ENCODE measurements at places on chromosomes 6 and 20. TPM values are rescaled to one million over a fixed set of nuclear protein-coding genes. Genes with fewer than 3 reads are reported as not detected.

- DNase-seq, result no peak
These were observed 137.0 kb downstream of the IMPG1 start for GRCh38 chr6:75935473-75935793.

The FERMT1 gene
- polyA plus RNA-seq, result 5.6 TPM

The FOXQ1 gene
- polyA plus RNA-seq, result 11.8 TPM

The MED23 gene
- 54.6 TPM for polyA plus RNA-seq

- DNase-seq, result no peak
These were observed 3.2 kb upstream of the RWDD1 start for GRCh38 chr6:116568111-116568510.

GRCh38 chr6:10421158-10421920, 6.5 kb upstream of the TFAP2A start:
- no peak for DNase-seq

The GGTLC1 gene
- polyA plus RNA-seq, result 0.14 TPM

GRCh38 chr6:132902901-132903300, 88.5 kb downstream of the RPS12 start:
- no peak for DNase-seq

- no peak for DNase-seq
These were observed 129.7 kb upstream of the FAM83B start for GRCh38 chr6:54716877-54717276.

- no peak for DNase-seq
These were observed 44.3 kb downstream of the HDGFL1 start for GRCh38 chr6:22613695-22614094.

The CAGE1 gene
- not detected for polyA plus RNA-seq

DNA sequence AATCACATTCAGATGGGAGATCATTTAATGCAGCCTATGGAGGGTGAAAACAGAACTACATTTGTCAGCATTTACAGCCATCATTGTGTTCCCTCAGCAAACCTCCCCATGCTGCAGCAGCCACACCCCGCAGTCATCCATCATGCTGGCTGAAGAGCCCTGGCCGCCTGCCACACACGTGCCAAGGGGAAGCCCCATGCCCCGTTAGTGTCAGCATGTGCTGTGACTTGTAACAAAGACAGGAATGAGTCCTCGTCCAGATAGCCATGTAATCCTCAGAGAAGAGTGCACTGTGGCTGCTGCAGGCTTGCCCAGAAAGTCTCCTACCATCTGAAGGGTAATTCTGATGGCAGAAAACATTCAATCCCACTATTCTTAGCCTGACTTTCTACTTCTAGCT, 1097.8 kb downstream of the KIF16B start:
- no peak for DNase-seq

The ZNF165 gene
- 3.9 TPM for polyA plus RNA-seq

- DNase-seq, result no peak
These were observed 45.5 kb downstream of the EIF2S2 start for GRCh38 chr20:34066476-34067090.

The SIRPB1 gene
- polyA plus RNA-seq, result 1.1 TPM

DNA sequence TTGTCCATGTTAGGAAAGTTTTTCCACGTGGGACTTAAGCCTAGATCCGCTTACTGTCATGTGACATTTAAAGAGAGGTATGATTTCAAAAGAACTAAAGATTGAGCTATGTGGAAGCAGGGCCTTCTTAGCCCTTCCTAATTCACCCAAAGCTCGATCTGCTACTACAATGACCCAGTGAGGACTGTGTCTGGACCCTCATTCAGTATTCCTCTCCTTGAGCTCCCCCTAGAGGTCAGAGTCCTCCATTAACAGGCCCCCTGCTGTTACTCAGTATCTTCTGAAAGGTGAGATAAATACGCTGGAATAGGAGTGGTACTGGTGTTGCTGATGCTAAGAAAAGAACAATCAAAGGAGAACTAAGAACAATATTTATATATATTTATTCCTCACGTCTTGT, 414.0 kb downstream of the GJA1 start:
- peak; percentile 42 for DNase-seq

DNA sequence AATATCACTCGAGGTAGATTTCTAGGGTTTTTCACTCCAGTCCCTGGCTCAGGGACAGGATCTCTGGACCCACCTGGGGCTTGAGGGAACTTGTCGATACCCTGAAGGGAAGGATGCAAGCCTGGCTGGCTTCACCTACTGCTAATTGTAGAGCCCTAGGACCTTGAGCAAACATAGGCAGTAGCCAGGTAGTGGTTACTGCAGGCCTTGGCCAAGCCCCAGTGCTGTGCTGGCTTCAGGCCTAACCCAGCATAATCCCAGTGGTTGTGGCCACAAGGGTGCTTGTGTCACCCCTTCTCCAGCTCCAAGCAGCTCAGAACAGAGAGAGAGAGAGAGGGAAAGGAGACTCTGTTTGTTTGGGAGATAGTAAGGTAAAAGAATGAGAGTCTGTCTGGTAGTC, 5.8 kb upstream of the MCM9 start:
- DNase-seq, result no peak

- no peak for DNase-seq
These were observed 6.1 kb downstream of the C20orf173 start for GRCh38 chr20:35523298-35523888.

DNA sequence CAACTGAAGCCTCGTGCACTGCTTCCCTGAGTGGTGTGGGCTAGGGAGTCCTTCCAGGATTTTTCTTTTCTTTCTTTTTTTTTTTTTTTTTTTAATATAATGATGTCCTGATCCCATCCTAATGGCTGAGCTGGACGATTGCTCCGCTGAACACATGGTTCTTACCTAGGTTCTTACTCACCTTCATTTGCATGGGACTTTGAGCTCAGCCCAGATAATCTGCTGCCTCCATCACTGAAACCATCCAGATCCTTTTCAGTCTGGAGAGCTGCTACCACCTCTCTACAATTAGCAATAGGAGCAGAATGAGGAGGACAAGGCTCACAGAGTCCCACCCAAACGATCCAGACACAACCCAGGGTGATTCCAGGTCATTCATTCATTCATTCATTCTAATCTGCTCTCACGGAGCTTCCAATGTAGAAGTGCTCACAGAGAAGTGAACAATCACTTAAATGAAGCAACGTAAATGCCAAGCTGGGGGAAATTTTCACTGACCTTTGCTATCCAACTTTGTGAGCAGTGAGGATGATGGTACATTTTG, 246.3 kb upstream of the RREB1 start:
- no peak for DNase-seq

- no peak for DNase-seq
These were observed 8.0 kb upstream of the BCAS1 start for GRCh38 chr20:54078296-54078984.

The APOM gene
- polyA plus RNA-seq, result 110 TPM

The OPN5 gene
- 0.56 TPM for polyA plus RNA-seq

Data from renal cortex interstitium (tissue), 15 donors.